Panc1 (cell line): ENCODE measurements at places on chromosomes 1 and 21. TPM values are rescaled to one million over a fixed set of nuclear protein-coding genes. Genes with fewer than 3 reads are reported as not detected.

DNA sequence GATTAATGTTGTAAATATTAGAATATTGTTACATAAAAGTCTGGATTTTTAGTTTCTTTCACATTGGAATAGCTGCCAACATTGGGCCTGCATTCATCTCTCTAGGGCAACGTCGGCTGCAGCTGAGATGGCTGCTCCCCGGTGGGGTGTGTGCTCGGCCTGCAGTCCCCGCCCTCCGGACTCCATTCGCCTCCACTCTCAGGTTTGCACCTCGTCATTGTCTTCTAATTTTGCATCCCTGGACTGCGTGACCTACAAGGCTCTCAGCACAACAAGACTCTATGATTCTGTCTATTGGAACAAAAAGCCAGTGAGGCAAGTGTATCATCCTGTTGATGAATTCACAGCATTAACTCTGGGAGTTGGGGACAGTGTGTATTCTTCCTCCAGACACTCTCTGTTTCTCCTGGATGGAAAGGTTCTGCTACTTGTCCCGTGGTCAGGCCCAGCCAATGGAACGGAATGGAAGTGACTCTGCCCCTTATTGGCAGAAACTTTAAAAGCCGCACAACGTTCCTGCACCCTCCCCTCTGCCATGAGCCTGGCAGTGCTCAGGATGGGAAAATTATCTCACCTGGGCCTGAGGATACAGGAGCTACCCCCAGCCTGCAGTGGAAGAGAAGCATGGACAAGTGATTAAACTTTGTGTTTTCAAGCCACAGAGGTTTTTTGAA lies 105.0 kb upstream of the SAMD11 start:
- DNase-seq = no peak

GRCh38 chr21:42263591-42264131 lies 44.7 kb downstream of the ABCG1 start:
- no peak for DNase-seq

GPX7 gene
- total RNA-seq = 11.2 TPM

- DNase-seq = no peak
Measured at GRCh38 chr1:11796036-11796828, 9.5 kb downstream of the MTHFR start.

- peak; percentile 74 for DNase-seq
Measured at GRCh38 chr1:78003882-78004718, 639 bp upstream of the DNAJB4 start.

KCNA2 gene
- total RNA-seq = 1.1 TPM

- no peak for DNase-seq
Measured at GRCh38 chr1:31879981-31880608, 58.1 kb downstream of the PTP4A2 start.

TMEM200B gene
- total RNA-seq = 2.1 TPM

RNU1-3 gene
- 1,290 TPM for total RNA-seq

DNA sequence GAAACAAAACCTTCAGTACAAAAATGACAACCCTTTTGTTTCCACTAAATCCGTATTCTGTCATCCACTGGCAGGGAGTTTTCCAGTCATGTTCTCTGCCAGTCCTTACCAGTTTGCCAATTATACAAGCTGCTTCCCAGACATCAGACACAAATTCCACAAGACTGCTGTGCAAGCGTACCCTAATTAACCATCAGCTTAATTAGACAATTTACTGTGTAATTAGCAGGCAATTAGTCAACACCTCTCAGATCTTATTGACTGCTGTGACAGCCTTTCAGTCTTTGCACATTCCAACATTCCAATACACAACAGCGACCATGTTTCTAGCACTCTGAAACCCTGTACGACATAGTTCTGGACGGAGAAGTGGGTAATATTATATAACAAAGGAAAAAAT lies 420.1 kb downstream of the DPYD start:
- DNase-seq = no peak

GRCh38 chr1:201228011-201228983 lies 37.7 kb downstream of the IGFN1 start:
- DNase-seq = no peak

GRCh38 chr1:157439302-157439954 lies 112.9 kb downstream of the FCRL5 start:
- no peak for DNase-seq

NT5C1A gene
- total RNA-seq = not detected

- DNase-seq = no peak
Measured at GRCh38 chr1:69491416-69491815, 76.3 kb upstream of the LRRC7 start.

DNA sequence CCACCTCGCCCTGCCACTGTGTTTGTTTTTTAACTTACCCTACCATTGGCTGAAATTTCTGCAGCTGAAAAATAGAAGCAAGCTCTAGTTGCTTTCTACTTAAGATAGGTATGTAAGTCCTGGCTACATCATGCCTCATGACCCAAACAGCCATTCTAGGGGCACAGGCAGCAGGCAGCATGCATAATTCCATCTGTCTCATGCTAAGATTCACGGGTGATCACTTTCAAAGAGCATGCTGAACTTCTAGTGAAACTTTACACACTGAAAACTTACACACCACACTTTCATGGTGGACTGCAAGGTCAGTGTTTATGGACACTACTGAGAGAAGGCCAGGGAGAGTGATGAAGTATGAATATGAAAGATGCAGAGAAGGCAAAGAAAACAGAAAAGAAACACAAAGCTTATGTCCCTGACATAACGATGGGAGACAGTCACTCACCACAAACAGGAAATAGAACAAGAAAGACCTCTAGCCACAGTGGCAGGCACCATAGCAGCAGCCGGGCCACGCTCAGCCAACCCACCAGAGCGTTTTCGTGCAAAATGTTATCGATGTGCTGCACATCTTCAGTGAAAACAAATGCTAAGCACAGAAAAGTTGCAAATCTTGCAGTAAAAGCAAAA lies 102.3 kb upstream of the TIAM1 start:
- DNase-seq = no peak

DNA sequence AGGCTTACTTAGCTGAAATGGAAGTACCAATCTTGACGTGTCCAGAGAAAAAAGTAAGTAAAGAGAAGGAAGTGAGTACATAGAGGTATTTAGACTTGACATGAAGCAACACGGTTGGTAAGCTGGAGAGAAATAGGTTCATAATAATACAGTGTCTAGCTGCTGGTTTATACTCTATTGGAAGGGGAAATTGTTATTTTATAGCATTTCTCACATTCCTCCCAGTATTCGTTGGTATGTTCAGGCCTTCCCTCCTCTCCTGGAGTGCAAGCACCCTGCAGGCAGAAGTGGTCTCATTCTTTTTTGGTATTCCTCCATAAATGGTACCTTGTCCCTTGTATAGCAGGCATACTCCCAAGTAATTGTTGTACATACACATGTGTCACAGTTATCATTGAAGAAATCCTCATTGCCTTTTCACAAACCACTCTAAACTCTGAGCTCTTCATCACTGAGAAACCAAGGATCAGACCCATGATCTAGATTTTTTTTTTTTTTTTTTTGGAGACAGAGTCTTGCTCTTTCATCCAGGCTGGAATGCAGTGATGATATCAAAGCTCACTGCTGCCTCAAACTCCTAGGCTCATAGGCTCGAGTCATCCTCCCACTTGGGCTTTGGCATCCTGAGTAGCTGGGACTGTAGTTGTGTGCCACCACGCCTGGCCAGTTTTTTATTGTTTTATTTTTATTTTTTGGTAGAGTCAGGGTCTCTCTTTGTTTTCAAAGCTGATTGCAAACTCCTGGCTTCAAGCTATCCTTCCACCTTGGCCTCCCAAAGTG lies 9.8 kb upstream of the IPO9 start:
- DNase-seq = no peak

GRCh38 chr1:203549309-203549708 lies 55.4 kb downstream of the OPTC start:
- DNase-seq = no peak

DNA sequence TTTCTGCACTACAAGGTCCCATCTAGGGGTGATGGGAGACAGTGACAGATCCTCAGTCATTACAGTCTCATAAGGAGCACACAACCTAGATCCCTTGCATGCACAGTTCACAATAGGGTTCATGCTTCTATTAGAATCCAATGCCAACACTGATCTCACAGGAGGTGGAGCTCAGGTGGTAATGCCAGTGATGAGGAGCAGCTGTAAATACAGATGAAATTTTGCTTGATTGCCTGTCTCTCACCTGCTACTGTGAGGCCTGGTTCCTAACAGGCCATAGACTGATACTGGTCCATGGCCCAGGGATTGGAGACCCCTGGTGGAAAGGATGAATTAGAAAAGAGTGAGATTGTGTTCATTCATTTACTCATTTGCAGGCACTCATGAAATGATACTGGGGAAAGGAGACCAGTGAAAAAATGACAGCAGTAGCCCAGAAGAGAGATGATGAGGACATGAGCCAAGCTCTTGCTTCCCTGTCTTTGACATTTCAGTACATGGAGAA lies 251.6 kb upstream of the DUSP10 start:
- DNase-seq = no peak

ANKRD34A gene
- total RNA-seq = 1.4 TPM

- DNase-seq = no peak
Measured at GRCh38 chr1:19654386-19654785, 10.3 kb downstream of the NBL1 start.

KIF2C gene
- 69.4 TPM for total RNA-seq

ATAD3C gene
- total RNA-seq = 10.6 TPM

CFAP107 gene
- not detected for total RNA-seq

- DNase-seq = no peak
Measured at GRCh38 chr1:57198912-57199311, 224.9 kb downstream of the DAB1 start.

- DNase-seq = no peak
Measured at GRCh38 chr1:20763417-20763816, 23.7 kb downstream of the HP1BP3 start.

DNA sequence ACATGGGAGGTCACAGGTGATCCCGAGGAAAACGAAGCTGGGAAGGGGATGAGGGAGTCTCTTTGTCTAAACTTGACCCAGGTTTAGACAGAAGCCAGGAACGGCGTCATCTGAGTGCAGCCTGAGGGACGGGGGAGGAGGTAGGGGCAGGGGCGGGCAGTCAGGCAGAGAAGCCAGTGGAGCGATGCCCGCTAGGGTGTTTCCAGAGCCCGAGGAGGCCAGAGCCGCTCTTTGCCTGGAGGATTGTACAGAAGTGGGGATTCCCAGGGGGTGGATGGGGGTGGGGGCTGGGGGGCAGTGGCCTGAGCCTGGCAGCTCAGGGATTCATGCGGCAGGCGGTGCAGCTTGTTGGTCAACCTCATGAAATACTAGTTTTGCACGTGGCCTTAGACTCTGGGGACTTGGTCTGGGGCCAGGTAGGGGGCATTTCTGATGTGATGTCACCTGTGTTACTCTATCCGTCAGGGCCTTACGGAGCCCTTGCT lies 58.4 kb downstream of the VPS26C start:
- DNase-seq = no peak

GRCh38 chr1:52904927-52905698 lies 16.4 kb downstream of the ECHDC2 start:
- no peak for DNase-seq

USH2A gene
- total RNA-seq = not detected

DNA sequence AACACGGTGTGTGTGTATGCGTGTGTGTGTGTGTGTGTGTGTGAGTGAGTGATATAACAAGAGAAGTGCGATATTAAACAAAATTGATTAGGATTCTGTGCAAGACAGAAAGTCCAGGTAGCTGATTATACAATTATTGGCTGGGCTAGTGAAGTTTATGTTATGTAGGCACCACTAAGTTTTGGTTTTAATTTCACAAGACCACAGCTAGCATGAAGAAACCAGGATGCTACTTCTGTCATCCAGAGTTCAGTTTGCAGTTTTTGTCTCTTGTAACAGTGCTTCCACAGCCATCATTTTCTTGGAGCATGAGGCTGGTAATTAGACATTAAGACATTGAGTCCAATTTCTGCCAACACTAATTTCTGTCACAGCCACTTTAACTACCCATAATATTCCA lies 1590.2 kb upstream of the B3GALT2 start:
- no peak for DNase-seq

DNA sequence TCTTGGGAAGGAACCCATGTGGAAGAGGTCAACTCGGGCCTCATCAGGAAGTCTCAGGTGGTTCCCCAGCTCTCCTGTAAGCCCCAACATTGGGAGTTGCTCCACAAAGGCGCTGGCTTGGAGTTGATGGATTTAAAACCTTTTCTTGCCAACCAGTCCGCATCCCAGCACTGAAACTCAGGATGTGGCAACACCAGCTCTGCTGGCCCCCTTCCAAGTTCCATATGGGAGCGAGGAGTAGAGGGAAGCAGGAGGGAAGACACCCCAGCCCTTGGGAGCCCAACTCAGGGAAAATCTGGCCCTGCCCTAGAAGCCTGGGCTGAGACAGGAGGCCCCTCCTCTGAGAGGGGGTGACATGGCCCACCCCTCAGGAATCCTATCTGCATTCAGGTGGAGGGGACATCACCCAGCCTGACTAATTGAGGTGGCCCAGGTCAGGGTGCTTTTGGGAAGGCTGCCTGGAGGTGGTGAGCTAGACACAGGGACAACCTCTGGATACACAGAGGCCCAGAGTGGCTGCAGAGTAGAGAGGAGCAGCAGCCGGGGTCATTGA lies 33.1 kb upstream of the DMBX1 start:
- no peak for DNase-seq

GRCh38 chr1:222454186-222454585 lies 93.7 kb downstream of the HHIPL2 start:
- DNase-seq = no peak

- peak; percentile 0 for DNase-seq
Measured at GRCh38 chr21:33078907-33079582, 9.1 kb downstream of the OLIG1 start.

PTPN7 gene
- total RNA-seq = 0.33 TPM

DNA sequence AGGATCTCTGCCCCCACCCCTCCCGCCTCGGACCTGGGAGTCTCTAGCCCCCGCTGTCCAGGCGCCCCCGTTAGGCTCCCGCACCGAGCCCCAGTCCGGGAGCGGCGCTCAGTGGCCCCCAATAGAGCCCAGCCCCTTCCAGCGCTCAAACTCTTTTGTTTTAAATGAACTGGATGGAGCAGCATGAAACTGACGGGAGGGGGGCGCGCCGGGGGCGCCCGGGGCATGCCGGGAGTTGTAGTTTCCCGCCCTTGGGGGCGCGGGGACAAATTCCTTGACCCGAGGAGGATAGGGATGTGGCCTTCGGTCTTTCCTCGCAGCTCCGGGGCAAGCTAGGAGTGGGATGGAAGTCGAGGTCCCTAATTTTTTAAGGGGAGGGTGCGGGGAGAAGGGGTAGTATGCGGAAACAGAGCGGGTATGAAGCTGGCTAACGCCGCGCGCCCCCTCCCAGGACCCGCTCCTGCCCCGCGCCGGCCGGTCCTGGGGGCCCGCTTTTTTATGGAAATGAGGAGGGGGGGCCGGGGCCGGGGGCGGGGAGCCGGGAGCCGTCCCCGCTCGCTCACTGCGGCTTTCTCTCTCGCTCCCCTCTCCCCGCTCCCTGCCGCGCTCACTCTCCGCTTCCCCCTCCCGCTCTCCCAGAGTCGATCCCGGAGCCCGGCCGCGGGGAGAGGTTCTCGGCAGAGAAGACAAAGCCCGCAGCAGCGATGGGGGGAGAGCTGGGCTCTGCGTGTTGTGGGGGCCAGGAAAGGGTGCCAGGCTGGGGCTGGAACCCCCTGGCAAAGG lies at the start of gene MEX3A:
Gene MEX3A, minus strand, starts transcription at position 157 of the 783 bp plus-strand sequence. CDS start 467 bp downstream, outside the sequence.
- DNase-seq = no peak

AIM2 gene
- not detected for total RNA-seq

IL12RB2 gene
- 0.26 TPM for total RNA-seq
